ENCODE measurements at places on chromosomes 12 and 14.

DNA sequence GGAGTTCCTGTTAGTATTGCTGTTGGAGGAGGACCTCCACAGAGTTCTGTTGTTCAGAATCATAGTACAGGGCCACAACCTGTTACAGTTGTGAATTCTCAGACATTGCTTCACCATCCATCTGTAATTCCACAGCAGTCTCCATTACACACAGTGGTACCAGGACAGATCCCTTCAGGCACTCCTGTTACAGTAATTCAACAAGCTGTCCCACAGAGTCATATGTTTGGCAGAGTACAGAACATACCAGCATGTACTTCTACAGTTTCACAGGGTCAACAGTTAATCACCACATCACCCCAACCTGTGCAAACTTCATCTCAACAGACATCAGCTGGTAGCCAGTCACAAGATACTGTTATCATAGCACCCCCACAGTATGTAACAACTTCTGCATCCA is 120.8 kb downstream of the ARID2 start:
- DNase-seq, result no peak

- no peak for DNase-seq
Measured at GRCh38 chr12:27319409-27319808, 13.2 kb upstream of the BMAL2 start.

DNA sequence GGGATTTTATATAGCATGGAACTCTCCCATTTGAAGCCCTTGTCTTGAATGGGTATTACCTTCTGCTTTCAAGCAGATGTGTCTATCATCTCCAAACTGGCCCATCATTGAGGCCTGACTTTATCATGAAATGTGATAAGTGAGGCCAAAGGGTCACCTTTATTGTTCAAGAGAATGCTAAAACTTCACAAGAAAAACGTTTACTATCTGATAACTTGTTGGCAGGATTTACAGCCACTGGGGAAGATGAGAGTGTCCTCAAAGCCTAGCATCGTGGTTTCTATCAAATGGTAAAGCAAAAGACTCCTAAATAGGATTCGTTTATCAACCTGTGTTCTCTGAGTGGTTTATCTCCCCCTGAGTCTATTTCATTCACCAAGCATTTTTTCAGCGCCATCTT is 62.0 kb upstream of the CLMN start:
- no peak for DNase-seq

GRCh38 chr12:88496891-88497371 is 83.3 kb downstream of the KITLG start:
- DNase-seq, result no peak

- no peak for DNase-seq
Measured at GRCh38 chr12:62711631-62712241, 223.2 kb downstream of the PPM1H start.

DNA sequence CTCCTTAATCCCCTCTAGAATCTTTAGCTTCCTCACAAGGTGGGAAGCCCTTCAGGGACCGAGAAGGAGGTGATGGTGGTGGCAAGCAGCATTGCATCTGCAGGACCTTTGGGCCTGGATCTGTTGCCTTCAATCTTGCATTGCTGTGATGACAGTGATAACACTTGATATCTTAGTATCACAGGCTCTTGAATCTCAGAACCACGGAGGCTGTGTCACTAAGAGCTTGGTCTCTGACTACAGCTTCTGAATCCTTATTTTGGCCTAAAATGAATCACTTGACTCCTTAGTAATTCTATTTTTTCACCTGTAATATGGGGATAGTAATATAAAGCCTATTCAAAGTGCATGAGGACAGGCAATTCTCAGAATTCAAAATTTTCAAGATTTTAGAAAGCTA is 8.9 kb upstream of the AMN1 start:
- DNase-seq, result no peak

GRCh38 chr14:68939893-68940613 is 39.0 kb downstream of the ACTN1 start:
- DNase-seq, result peak; percentile 98

GRCh38 chr14:72236629-72237028 is 304.4 kb downstream of the RGS6 start:
- no peak for DNase-seq

DNA sequence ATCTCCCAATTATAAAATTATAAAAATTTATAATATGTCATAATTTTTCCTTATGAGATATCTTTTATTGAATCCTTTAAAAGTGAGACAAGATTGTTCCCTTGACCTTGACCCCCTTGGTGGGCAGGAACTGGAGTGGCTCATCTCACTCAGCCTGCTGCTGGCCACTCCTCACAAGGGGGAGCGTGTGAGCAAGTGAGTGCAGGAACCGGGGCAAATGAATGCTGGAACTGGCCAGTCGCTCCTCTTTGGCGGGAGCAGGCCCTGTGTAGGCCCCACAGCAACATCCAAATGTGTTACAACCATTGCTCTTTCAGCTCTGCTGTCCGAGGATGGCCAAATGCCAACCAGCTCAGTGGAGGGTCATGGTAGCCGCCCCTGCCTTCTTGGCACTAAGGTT is 178.8 kb downstream of the ETNK1 start:
- DNase-seq, result no peak

GRCh38 chr12:41189395-41190251 is 1.5 kb downstream of the PDZRN4 start:
- no peak for DNase-seq

- DNase-seq, result peak; percentile 37
Measured at GRCh38 chr14:100665511-100666032, 61.1 kb upstream of the DLK1 start.

GRCh38 chr12:80756875-80757274 is 40.2 kb downstream of the MYF5 start:
- DNase-seq, result no peak

GRCh38 chr12:91574391-91574790 is 391.8 kb upstream of the DCN start:
- DNase-seq, result no peak

DNA sequence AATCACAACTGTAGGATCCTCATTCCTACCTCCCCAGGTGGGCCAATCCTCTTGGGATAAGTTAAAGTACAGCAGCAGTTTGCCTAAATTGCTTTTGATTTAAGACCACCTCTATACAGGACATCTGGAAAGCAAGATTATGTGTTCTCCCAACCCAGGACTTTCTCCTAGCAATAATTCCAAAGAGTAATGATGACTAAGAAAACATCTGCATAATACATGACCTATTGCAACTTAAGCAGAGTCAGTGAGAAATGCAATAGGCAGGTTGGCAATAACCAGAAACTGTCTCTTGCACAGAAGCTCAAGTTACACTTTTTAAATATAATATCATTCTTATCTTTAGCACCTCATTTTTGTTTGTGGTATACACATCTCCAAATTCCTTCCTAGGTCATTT is 275.4 kb downstream of the TRHDE start:
- no peak for DNase-seq

DNA sequence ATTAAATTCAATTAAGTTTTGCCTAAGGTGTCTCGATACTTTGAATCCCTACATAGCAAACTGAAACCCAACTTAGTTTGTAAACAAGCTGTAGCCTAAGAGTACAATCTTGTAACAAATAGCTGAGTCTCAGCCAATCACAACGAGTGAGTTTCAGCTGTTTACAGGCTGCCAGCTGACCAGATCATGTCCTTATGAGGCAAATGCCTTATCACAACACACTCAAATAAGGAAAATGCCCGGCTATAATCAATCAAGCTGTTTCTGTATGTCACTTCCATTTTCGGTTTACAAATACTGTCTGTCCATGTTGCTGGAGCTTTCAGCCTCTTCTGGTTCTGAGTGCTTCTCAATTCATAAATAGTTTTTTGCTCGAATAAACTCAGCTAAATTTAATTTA is 943.8 kb downstream of the SLC16A7 start:
- DNase-seq, result no peak

DNA sequence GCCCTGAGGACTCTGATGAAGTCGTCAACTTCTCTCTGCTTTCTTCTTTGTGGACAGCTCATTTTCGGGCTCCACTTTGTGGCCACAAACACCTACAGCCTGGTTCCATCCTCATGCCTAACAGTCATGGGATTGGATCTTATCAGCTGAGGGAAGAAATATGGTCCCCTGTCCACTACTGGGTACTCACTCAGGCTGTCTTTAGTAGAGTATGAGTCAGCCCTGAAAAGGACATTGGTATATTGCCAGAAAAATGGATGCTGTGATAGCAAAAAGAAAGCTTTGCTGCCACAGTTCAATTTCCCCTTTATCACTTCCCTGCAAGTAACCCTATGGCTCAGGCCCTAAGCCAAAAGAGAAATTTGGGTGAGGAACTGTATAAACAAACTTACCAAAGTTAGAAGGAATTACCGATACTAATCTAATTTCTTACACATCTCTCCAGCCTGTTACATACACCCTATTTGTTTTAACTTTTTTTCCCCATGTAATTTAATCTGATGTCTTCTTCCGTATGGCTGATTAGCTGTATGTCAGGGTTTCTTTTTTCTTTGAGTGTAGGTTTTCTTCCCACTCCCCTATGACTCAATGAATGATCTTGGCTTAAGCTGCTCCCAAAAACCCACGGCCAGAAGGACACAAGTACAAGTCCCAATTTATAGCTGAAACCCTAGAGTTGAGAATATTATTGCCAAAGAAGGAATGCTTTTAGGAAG is 29.1 kb downstream of the MTHFD1 start:
- DNase-seq, result no peak

DNA sequence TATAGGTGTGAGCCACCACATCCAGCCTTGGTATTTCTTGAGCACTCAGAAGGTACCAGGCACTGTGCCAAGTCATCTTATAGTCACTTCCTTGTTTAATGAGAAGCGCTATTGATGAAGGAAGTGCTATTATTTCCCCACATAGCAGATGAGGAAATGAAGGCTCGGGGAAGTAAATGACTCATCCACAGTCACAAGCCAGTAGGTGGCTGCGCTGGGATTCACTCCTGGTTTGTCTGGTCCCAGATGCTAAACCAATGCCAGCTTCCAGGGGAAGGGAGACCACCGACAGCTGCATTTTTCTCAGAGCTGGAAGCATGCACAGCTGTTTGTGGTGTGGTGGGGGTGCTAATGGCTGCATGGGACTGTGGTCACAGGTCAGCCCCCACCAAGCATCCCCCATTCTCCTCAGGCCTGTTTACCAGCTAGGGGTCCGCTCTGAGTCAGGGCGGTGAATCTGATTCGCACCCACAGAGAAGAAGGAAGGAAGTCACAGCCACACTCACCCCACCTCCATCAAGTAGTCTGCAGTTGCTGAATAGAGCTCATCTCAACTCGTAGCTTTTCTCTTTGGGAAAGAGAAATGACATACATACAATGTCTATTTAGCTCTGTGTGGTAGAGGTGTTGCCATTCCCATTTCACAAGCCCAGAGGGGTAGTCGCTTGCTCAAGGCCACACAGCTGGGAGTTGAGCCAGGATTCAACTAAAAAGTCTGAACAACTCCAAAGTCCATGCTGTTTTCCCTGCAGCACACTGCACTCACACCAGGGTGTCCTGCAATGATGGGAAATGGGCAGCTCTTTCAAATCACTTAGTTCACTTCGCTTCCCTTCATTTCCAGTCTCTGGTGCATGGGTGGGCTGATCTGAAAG is 6.3 kb upstream of the LTBP2 start:
- DNase-seq, result peak; percentile 80

DNA sequence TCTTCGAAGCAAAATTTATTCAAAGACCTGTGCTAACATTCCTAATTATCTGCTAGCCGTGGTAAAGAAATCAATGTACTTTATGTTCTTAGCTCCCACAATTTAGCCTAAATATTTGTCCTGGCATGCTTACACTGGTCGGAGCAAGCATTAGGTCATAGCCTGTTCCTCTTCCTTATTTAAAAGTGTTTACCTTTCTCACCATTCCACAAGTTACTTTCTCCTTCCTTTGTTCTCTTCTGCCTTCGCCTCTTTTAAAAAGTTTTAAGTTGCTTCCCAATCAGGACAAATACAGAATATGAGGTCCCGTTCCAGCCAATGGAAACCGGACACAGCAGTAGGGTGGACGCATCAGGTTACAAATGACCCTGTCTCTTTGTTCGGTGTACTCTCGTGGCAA is 11.6 kb downstream of the CDK2AP1 start:
- no peak for DNase-seq

- no peak for DNase-seq
Measured at GRCh38 chr14:104895786-104896661, 28.7 kb upstream of the PLD4 start.

GRCh38 chr12:89770391-89770790 is 61.8 kb upstream of the ATP2B1 start:
- no peak for DNase-seq

DNA sequence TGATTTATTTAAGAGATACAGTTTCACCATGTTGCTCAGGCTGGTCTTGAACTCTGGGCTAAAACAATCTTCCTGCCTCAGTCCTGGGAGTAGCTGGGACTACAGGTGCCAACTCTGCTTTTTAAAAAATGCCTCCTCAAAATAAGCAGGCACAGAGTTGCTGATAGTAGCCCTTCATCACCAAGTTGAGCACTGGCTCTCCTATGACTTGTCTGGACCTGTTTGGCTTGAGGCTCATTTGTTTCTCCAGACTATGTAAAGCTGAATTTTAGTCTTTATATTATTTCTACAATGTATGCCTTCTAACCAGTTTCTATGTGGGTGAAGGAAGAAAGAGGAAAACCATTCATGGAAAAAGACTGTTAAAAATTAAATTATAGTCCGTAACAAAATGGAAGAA is 39.5 kb upstream of the RAD51AP1 start:
- DNase-seq, result no peak

DNA sequence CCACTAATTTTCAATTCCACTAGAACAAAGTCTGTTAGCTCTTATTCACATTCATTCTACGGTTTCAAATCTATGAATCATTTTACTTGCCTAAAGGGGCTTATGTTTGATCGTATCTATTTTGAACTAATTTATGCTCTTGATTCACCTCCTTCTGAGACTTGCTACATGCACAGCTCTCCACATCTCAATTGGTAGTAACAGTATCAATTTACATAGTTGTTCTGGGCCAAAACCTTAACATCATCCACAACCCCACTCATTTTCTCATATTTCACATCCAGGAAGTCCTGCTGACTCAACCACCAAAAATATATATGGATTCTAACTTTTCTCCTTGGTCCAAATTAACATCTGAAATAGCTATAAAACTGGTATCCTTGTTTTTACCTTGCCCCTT is 208.6 kb downstream of the RASSF9 start:
- no peak for DNase-seq
